Mesothelial cell of epicardium (in vitro differentiated cells): ENCODE measurements at places on chromosomes 11 and 22. TPM values are rescaled to one million over a fixed set of nuclear protein-coding genes. Genes with fewer than 3 reads are reported as not detected.

The PRR5 gene
- total RNA-seq = 59.7 to 65.3 TPM (median 63.6 TPM) in 3 replicates

The APOBEC3G gene
- 5.5 to 6.7 TPM (median 6.1 TPM) in 3 replicates for total RNA-seq

The LRRC55 gene
- total RNA-seq = 11.5 to 14.7 TPM (median 13.2 TPM) in 3 replicates

The LRRC56 gene
- 3.0 to 3.4 TPM (median 3.2 TPM) in 3 replicates for total RNA-seq

The CDCA5 gene
- 16.4 to 17.0 TPM (median 16.5 TPM) in 3 replicates for total RNA-seq

The NPTXR gene
- 9.6 to 10.3 TPM (median 10.1 TPM) in 3 replicates for total RNA-seq

The SLC7A4 gene
- total RNA-seq = 3.2 to 3.7 TPM (median 3.2 TPM) in 3 replicates

The LMNTD2 gene
- 16.5 to 17.4 TPM (median 16.6 TPM) in 3 replicates for total RNA-seq

DNA sequence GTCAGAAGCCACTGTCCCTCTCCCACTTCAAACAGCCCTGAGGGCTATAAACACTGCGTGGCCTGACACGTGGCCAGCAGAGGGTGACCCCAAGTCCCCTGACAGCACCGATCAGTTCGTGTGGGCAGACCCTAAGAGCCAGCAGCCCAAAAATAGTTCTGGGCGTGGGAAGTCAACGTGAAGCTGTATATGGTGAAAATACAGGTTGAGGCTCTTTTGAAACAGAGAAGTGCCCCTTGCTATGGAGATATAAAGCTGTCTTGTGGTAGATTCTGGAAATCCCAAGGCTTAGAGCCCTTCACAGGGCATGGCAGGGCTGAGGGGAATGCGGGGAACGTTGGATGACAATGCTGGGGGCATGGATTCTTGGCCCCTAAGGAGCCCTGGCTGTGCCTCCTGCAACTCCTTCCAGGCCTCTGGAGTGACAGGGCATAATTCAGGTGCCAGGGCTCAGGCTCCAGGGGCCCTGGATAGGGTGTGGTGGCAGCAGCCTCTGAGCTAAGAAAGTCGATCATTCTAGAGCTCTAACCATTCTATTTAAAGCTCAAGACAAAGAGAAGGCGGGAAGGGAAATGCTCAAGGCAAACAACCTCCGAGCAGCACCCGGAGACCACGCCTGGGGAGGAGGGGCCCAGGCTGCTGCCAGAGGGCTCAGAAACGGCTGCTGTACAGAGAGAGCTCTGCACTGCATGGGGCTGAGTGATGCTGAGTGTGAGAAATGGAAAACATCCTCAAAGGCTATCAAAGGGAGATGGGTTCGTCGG lies 60.4 kb upstream of the CD5 start:
- no peak for DNase-seq

- no peak for DNase-seq
These were observed 155.3 kb upstream of the RASSF10 start for GRCh38 chr11:12853652-12854296.

GRCh38 chr11:104556606-104557301 lies 341.5 kb downstream of the CASP12 start:
- no peak for DNase-seq

- DNase-seq = no peak
These were observed 7.3 kb upstream of the GRK3 start for GRCh38 chr22:25557218-25557617.

DNA sequence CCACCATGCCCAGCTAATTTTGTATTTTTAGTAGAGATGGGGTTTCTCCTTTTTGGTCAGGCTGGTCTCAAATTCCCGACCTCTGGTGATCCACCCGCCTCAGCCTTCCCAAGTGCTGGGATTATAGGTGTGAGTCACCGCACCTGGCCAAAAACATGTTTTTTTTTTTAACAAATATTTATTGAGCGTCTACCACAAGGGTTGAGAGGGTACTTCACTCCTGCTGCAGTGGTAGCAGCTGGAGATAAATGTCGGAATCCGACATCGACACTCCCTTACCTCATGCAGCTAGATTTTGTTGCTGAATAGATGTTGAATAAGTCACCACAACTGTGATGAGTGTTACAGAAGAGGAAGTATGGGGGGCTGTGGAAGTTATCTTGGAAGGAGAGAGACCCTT lies 971 bp downstream of the DNAJB13 start:
- DNase-seq = no peak

DNA sequence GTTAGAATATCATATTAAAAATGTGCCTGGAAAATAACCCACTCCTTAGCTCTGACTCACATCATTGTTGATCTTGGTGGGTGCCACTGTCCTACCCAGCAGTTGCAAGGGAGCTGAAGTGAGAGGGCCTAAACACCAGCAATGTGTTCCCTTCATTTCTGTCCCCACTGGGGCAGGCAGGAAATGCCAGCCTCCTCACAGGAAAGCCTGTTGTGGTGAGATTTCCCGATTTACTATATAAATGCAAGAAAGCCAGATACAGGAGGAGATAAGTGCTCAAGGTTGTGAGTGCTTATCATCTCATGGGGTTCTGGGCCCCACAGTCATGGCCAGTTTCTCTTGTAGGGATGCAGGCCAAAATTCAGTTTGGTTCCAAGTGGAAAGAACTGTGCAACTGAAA lies 15.8 kb upstream of the FLI1 start:
- DNase-seq = no peak

- no peak for DNase-seq
These were observed 90.2 kb upstream of the ALKBH3 start for GRCh38 chr11:43790444-43790794.

DNA sequence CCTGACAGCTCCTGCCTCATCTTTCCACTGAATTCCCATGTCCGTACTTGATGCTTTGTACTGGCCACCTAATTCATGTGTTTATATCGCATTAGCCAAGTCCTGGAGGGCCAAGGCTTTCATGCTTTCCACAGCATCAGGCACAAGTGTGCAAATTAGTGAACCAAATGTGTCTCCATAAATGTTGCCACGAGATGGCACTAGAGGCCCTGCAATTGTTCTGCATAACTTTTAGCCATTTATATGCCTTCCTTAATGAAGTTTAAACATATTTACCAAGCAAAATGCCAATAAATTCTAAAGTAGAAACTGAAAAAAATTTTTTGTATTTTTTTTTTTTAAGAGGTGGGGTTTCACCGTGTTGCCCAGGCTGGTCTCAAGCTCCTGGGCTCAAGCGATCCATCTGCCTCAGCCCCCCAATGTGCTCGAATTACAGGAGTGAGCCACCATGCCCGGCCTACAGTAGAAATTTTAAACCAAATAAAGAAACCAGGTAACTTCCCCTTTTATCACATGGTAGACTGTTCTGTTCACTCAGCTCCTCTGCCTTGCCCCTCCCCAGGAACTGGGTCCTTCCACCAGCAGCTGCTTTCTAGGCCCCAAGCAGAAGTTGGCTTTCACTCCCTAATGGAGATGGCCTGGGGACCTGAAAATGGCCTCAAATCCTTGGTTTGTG lies 20.8 kb upstream of the IL18BP start:
- DNase-seq = no peak

- DNase-seq = no peak
These were observed 7.4 kb upstream of the RCE1 start for GRCh38 chr11:66835768-66836405.

- no peak for DNase-seq
These were observed 27.4 kb downstream of the DRD2 start for GRCh38 chr11:113447621-113448315.

DNA sequence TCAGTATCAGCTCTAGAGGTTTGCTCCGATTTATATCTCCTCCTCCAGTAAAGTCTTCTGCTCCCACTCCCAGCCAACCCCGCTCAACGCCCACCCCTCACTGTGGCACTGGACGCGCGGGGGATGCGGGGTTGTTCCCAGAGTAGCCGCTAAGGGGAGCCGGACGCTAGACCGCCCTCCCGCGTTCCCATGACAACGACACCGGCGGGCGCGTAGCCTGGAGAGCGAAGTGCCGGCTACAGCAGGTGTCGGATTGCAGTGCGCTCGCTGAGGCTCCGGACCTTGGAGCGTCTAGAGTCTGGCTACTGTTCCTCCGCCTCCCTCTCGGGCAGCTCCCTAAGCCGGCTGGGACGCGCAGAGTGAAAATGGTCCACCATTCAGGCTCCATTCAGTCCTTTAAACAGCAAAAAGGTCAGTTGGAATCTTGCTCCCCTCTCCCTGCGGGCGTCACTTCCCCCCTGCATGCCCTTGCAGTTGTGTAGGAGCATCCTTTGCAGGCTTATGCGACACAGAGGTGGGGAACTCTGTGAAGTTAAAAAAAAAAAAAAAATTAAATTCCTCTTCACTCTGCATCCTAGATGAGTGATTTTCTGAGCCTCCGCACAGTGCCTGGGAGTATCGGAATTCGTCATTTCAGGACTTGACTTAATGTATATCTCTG lies at the start of gene ANO3:
Gene ANO3 (plus strand): TSS at position 220 of the 661 bp plus-strand sequence. CDS start 146 bp downstream, at position 366.
- DNase-seq = peak; percentile 86

- no peak for DNase-seq
These were observed 89.5 kb downstream of the CWC15 start for GRCh38 chr11:94883878-94884277.

DNA sequence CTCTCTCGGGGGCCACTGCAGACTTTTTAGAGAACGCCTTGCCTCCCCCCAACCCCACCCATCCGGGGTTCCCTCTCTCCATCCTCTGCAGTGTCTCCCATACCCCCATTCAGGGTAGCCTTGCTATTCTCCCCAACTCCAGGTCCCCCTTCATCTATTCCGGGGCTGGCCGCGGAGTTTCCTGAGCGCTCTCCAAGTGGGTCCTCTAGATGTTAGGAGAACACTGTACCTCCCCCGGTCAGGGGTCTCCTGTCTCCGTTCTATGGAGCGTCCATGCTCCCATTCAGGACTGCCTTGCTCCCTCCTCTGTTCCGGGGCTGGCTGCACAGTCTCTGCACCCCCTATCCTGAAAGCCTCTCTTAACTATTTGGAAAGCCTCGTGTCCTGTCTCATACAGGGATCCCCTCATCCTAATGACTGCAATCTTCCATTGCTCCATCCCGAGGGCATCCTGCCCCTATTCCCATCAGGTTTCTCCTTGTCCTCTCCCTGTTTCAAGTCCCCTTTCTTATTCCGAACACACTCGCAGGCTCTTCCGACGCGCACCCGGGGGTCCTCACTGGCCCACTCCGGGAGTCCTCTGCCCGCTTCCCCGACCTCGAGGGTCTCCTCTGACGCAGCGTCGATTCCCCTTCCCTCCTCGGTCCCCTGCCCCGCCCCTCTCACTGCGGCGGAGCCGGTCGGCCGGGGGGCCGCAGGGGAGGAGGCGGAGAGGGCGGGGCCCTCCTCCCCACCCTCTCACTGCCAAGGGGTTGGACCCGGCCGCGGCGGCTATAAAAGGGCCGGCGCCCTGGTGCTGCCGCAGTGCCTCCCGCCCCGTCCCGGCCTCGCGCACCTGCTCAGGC lies at the start of gene NEFH:
Gene NEFH (plus strand): TSS at position 802 of the 845 bp plus-strand sequence. CDS start 45 bp downstream, outside the sequence.
- no peak for DNase-seq

- no peak for DNase-seq
These were observed 965 bp upstream of the PAMR1 start for GRCh38 chr11:35526370-35526792.

DNA sequence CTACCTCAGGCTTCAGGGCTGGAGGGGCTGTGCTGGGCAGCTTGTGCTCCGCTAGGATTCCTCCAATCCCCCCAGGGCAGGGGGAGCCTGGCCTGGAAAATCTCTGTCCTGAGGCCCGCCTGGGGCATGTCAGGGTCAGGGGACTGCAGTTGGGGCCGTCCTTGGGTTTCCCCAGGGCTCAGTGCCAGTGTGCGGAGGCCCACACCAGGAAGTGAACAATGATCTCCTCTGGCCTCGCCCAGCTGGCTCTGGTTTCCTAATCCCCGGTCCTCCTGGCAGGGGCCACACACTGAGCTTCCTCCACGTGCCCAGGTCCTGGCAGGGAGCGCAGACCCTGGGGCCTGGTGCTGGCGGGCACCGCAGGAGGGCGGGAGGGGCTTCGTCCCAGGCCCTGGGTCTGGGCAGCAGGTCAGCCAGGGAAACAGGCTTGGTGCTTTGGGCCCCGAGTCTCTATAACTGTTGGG lies 1.4 kb upstream of the MUC2 start:
- peak; percentile 21 for DNase-seq

DNA sequence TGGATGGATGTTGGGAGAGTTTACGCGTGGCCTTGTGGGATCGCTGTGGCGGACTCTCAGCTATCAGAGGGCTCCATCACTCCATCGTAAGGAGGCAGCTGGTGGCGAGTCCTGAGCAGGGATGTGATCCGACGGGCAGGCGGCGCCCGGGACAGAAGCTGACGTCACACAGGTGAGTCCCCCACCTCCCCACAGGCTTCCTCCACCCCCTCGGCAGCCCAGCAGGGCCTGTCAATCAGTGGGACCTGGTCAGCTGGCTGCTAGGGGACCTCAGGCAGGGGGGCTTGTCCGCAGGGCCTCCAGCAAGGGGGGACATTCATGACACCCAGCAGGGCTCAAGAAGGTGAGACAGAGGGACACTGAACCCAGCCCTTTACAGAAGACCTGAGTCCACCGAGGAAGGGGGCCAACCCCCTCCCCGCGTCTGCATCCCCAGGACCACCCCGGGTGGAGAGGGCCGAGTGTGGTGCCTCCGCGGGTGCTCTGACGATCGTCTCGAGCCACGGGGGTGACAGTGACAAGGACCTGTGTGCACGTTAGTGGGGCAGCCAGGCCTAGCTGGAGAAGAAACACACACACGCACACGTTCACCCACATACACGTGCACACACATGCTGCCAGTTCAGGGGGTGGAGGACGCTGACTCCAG lies 7.1 kb downstream of the HRAS start:
- no peak for DNase-seq

GRCh38 chr11:45997599-45997998 lies 75.1 kb downstream of the LARGE2 start:
- no peak for DNase-seq

- peak; percentile 35 for DNase-seq
These were observed 442.2 kb upstream of the B3GAT1 start for GRCh38 chr11:134853992-134854991.

DNA sequence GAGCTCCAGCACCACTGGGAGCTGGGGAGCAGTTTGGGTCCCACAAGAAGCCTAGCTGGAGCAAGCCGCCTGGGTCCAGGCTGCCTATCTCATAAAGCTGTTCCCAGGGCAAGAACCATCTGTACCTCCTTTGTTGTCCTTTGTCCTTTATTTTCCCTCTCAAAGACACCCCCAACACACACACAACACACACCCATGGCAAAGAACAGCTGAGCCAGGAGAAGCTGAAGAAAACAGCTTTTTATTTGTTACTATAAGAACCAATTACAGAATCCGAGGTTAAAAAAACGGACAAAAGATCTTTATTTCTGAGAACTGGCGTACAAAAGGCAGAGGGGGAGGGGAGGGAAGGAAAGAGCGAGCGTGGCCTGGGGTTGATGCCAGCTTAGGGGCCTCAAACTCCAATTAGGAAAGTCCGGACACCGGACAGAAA lies 1.7 kb upstream of the TUT1 start:
- no peak for DNase-seq

- DNase-seq = no peak
These were observed 8.6 kb downstream of the THYN1 start for GRCh38 chr11:134244593-134244992.
